ENCODE measurements at places on chromosomes 3 and 15.

- DNase-seq = peak; percentile 98
These were observed 41.8 kb downstream of the SMAD3 start for GRCh38 chr15:67107014-67107812.

GRCh38 chr15:55742498-55742926, 440 bp downstream of the PRTG start:
- no peak for DNase-seq

DNA sequence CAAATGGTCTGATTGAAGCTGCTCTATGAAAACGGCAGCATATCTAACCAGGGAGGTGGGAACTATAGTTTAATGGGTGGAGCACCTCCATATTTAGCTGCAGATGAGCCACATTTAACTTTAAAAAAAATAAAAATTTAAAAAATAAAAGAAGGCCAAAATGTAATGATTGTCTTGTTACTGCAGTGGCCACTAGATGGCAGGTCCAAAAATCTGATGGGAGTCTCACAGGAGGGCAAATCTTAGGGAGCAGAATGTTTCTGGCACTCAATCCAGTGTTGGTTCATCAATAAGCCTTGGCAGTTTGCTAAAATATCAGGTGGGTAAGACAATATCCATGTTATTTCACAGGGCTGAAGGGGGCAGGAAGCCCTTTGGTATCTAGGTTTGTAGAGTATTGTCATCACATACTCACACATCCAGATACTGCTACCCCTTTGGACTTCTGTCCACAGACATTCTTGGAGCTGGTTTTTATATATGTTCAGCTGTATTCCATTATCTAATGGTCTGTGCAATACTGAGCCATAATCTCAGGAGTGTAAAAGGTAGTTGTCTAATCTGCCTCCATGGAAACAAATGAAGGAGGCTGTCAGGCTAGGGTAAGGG, 233.3 kb downstream of the TIGIT start:
- DNase-seq = peak; percentile 14

DNA sequence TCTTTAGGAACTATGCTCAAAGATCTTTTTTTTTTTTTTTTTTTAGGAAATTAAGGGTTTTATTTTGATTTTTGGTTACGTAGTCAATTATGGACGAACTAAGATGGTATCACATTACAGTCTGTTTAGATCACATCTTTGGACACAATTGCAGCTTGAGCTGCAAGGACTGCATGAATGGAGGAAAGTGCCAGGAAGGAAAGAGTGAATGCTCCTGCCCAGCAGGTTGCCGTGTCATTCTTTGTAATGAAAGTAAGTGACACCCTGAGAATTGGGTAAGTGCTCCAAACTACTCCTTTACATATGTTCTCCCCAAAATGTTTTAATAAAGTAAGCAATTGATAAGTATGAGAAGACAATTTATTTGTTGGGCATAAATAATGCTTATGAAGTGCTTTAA, 716.5 kb upstream of the GOLIM4 start:
- no peak for DNase-seq

DNA sequence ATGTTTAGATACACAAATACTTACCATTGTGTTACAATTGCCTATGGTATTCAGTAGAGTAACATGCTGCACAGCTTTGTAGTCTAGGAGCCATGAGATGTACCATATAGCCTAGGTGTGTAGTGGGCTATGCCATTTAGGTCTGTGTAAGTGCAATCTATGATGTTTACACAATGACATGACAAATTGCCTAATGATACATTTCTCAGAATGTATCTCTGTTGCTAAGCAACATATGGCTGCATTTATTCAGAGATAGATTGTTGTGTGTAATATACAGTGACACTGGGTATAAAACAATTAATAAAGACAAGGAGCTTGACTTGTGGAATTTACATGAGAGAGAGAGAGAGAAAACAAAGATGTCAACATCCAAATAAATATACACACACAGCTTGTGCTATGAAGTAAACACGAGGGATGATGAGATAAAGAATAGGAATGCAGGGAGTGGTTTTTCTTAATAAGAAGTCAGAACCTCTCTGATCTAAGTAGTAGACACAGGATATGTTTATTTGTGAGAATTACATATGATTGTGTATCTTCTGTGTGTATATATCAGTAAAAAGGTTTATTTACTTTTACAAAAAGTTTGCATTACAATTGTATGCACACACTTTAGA, 110.0 kb downstream of the KCNAB1 start:
- no peak for DNase-seq

DNA sequence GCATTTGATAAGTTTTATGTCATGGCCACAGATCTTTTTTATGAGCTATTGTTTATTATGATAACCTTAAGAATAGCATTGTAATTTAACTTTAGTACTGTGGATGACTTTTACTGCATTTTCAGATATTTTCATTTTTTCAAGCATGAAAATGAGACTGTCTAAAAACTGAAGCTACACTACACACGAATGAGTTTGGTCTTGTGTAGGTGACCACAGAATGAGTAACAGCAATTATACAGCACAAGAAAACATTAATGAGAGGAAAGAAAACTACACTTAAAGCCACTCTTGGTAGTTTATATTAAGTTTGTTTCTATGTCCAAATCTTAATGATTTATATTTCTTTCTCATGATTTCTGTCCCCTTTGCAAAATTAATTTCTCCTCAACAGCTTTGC, 809.2 kb downstream of the NAALADL2 start:
- DNase-seq = no peak

- DNase-seq = no peak
These were observed 66.6 kb downstream of the ARIH1 start for GRCh38 chr15:72540606-72541237.

DNA sequence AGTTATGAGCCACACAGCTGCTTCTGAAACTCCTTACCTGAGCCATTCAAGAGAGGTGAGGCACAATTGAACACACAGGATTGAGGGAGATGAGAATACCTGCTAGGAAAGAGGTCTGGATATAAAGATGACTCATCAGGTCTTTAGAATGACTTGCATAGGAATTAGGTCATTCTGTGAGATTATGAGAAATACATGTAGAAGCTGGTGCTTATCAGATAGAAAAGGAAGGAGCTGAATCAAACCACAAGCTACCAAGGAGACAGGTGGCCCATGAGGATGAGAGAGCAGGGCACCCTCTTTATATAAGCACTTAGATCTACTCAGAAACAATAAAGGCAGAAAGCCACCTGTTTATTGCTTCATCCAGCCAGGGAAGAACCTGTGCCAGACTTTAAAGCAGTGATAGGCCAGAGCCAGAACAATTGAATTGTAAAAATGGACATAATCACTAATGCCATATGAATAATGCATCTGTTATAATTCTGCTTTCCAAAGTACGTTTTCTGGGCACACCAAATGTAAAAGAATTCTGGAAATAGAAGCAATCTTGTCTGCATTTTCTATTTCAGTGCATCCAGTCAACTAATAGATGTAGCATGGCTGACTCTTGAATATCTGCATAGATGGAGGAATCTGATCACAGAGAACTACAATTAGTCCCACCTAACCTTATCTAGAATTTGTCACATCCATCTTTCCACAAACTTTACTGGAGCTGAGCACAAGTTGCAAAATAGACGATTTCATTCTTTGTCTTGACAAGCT, 74.9 kb downstream of the PIK3R4 start:
- DNase-seq = no peak

- no peak for DNase-seq
These were observed 217.8 kb downstream of the LRRC3B start for GRCh38 chr3:26840272-26840870.

GRCh38 chr3:136631424-136631823, 120.8 kb downstream of the STAG1 start:
- no peak for DNase-seq

DNA sequence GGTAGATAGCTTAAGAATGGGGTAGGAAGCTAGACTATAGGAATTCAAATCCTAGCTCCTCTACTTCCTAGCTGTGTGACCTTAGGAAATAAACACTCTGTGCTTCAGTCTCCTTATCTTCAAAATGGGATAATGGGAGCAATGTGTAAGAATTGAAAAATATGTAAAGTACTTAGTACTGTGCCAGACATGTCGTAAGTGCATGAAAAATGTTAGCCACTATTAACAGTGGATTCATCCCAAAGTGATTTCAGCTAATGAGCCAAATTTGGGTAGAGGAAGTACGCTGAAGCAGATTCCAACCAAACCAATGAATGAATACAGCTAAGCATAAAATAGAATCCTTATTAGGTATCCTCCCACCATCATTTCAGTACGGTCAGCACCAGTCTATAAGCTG, 192.1 kb downstream of the RORA start:
- DNase-seq = peak; percentile 69

GRCh38 chr3:73098873-73099272, 37.4 kb downstream of the EBLN2 start:
- DNase-seq = no peak

DNA sequence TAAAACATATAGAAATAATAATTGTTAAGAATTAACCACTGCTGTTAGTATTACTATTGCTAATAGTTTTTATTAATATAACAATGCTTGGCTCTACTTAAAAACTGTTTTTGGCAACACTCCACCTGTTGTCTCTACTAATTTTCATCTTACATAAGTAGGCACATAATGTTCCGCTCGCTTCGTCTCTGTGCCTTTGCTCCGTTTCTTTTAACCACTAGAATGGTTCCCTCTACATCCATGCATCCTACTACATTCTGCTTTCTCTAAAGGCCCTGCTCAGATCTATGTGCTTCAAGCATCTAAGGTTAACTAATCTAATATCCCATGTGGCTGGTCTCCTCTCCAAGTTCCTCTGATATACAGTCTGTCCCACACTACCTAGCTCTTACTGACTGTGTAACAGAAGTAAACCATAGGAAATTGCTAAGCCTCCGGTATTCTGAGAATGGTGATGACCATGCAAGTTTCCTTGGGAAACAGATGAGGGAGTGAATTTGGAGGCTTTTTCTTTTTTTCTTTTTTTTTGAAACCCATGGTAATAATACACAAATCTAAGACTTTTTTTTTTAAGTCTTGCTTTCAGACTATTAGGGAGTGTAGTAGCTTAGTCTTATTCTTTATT, 138.3 kb downstream of the P3H2 start:
- DNase-seq = no peak

- DNase-seq = no peak
These were observed 128.6 kb downstream of the MYLK start for GRCh38 chr3:123755501-123755900.

DNA sequence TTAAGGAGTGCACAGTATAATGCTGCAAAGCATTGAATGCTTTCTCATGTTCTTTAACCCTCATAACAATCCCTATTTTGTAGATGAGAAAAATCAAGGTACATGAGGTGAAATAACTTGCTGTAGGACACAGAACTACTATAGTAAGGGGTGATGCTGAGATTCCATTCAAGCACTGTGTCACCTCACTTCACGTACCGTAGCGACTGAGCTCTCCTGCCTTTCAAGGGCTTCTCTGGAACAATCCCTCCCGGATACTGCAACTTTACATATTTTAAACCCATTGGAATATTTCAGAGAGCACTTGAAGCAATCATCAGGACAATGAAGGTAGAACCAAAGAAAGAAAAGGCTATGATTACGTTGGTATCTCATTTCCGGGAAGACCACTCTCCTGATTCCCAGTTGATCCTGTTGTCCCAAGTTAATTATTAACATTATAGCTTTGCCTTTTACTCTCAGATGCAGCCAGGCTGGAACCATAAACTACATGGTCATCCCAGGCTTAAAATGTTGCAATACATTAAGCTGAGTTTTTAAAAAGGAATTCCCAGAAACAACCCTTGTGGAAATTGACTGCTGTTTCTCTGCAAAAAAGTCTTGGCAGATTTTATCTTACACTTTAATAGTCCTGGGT, 252.2 kb upstream of the IGF1R start:
- DNase-seq = no peak

- DNase-seq = no peak
These were observed 59.2 kb downstream of the EPHB1 start for GRCh38 chr3:134854254-134854653.

DNA sequence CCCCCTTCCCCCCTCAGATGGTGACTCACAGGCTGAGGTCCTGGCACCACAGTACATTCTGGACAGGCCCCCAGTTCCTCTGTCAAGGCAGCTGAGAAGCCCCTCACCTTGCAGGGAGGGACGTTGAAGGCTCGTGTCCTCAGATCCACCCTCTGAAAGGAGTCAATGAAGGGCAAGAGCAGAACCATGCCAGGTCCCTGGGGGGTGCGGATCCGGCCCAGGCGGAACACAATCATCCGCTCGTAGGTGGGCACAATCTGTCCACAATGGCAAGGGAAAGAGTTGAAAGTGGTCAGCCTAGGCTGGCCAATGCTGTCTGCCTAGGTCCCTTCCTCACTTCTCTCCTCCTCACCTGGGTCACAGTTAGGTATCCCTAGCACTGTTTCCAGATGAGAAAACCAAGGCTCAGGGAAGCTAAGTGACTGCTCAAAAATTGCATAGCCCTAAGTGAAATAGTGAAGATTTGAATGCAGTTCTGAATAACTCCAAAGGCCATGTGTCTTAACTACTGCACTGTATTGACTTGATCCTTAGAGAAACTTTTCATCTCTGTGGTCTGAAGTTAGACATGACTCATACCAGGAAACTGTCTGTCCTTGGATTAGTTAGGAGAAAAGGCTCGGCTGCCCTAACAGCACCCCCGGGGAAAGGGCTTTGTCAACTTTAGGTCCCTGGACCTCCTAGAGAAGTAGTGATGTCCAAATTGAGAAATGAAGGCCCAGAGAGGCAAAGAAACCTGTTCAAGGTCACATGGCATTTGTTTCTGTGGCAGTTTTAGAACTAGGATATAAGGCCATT, 2.9 kb downstream of the STOML1 start:
- DNase-seq = peak; percentile 86

DNA sequence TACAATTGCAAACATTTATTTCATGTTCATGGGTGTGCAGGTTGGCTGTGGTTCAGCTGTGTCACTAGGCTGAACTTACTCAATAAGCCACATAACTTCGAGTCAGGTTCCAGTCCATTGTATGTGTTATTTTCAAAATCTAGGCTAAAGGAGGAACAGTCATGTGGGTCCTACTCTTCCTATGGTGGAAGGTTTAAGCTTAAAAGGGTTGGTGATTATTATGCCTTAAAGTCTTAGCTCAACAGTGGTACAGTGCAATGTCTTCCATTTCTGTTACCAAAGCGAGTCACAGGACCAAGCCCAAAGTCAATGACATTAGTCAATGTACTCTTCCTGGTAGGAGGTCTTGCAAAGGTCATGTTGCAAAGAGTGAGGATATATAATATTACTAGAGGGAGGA, 78.2 kb downstream of the ATG7 start:
- DNase-seq = peak; percentile 23

DNA sequence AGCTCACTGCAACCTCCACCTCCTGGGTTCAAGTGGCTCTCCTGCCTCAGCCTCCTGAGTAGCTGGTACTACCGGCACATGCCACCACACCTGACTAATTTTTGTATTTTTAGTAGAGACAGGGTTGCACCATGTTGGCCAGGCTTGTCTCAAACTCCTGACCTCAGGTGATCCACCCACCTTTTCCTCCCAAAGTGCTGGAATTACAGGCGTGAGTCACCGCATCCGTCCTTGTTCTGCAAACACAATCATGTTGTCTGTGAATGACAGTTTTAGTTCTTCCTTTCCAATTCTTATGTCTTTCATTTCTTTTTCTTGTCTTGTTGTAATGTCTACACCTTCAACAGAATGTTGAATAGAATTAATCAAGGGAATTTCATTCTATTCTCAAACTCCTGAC, 16.3 kb upstream of the SMCO1 start:
- DNase-seq = no peak

- peak; percentile 82 for DNase-seq
These were observed 1.9 kb upstream of the LOXL1 start for GRCh38 chr15:73924171-73924921.

All from HFFc6 (cell line).